ENCODE measurements at places on chromosomes 2 and 18.
A peak's percentile ranks its signal among the peaks of the same experiment; 100 is the strongest.

- DNase-seq: no peak
These were observed 305.0 kb upstream of the LRP1B start for GRCh38 chr2:142435847-142436246.

GRCh38 chr2:117953231-117953630 lies 60.6 kb downstream of the CCDC93 start:
- DNase-seq: no peak

DNA sequence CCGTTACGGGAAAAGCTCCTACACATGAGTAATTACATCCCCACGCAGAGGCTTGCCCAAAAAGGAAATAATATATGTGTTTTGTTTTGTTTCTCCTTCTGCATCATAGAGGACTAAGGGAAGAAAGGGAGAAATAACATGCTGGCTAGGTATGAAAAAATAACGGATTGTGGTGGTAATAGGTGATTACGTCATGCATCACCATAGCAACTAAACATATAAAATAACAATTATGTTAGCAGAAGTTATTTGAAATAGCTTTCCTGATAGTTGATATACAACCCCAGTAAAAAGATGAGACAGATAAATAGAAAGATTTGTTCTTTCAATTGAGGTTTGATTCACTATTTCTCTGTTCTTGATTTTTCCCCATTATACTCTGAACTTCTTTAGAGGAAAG lies 518.0 kb downstream of the ZNF516 start:
- DNase-seq: no peak

DNA sequence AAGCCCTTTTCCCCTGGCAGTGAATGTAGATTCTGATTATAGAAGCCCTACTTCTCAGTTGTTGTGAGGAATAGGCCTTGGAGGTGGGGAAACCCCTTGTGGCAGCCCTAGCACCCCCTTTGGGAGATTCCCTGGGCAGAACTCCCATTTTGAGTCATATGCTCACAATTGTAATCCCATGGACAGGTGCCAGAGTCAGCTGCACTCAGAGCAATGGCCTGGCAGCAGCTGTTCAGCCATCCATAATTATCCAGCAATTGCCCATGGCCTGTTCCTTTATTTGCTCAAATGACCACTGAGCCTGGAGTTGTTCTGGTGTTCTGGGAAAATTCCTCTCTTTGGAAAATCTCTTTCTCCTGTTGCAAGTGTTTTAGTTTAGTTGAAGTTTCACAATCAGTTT lies 71.7 kb downstream of the PTRHD1 start:
- peak; percentile 85 for DNase-seq

DNA sequence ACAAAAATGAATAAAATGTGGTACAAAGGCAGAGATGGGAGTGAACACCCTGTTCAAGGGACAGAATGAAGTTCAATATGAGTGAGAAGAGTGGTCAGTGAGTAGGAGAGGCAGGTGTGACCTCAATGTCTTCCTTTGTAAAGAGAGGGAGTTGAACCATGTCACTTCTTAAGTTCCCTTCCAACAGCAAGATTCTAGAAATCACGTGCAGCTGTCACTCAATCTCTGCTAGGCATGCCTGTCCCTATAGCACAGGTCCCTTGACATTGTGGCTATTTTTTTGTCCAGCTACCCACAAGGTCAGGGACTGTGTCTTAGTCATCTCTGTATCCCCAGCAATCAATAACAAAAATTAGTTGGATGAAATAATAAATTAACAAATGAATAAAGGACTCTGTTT lies 66.9 kb downstream of the VSNL1 start:
- DNase-seq: no peak

All from kidney (tissue), 22 donors.